Activated CD4-positive, alpha-beta T cell treated with anti-CD3 and anti-CD28 coated beads for 36 hours (primary cell): ENCODE measurements at places on chromosomes 6 and 20. TPM values are rescaled to one million over a fixed set of nuclear protein-coding genes. Genes with fewer than 3 reads are reported as not detected.

The MARCKS gene
- 0.42 TPM for total RNA-seq

GRCh38 chr6:135813401-135813800 is 38.1 kb upstream of the PDE7B start:
- H3K27ac ChIP-seq, result no peak overlapping the region
- no peaks in the 10 kb centered on the region for H3K36me3 ChIP-seq
- H3K27me3 ChIP-seq, result no peaks in the 10 kb centered on the region
- DNase-seq, result no peak
- H3K4me1 ChIP-seq, result no peaks in the 10 kb centered on the region

GRCh38 chr6:31749301-31750036 is 9.7 kb downstream of the MSH5 start:
- H3K27me3 ChIP-seq, result no peaks in the 10 kb centered on the region
- no peaks in the 10 kb centered on the region for H3K4me1 ChIP-seq
- no peak overlapping the region for H3K4me3 ChIP-seq
- peaks cover 35% of the 10 kb centered on the region for H3K36me3 ChIP-seq
- no peak overlapping the region for H3K27ac ChIP-seq
- DNase-seq, result no peak

The SLC22A1 gene
- 0.78 TPM for total RNA-seq

DNA sequence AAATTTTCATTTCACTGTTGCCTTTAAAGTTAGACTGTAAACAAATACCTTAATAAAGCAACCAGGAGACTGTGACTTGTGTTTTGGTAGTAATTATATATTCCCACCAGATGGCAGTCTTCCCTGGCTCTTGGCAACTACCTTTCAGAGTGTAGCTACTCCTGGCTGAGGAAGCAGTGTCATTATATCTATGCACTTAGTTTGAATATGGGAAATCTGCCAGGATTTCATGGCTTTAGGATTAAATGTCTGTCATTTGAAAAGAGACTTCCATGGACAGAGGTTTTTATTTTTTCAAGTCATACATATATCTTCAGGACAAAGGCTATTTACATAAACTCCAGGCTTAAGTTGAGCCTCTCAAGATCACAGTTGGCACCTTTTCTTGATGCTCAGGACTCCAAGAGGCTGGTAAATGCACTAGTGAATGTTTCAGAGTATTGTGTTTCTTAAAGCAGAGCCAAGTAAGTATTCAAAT is 160.1 kb downstream of the C6orf58 start:
- H3K4me1 ChIP-seq, result peaks cover 44% of the 10 kb centered on the region
- H3K36me3 ChIP-seq, result peaks cover 4% of the 10 kb centered on the region
- H3K27me3 ChIP-seq, result no peaks in the 10 kb centered on the region
- no peak overlapping the region for H3K4me3 ChIP-seq
- peak overlapping the region; percentile 29 for H3K27ac ChIP-seq

The PEX3 gene
- total RNA-seq, result 42.2 TPM

DNA sequence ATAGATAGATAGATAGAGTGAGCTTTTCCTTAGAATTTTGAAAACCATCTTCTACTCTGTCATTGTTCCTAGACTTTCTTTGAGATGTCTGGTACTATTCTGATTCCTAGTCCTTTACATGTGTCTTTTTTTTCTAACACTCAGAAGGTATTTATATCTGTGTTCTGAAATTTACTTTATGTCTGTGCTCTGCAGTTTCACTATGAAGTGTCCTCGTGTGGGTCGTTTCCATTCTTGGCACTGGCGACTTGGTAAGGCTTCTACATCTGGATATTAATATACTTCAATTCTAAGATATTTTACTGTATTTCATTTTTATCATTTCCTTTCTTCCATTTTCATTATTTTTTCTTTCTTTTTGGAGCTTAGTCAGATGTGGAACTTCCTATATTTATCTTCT is 87.0 kb downstream of the FHL5 start:
- DNase-seq, result no peak
- no peak overlapping the region for H3K4me3 ChIP-seq
- H3K36me3 ChIP-seq, result no peaks in the 10 kb centered on the region
- H3K4me1 ChIP-seq, result no peaks in the 10 kb centered on the region

DNA sequence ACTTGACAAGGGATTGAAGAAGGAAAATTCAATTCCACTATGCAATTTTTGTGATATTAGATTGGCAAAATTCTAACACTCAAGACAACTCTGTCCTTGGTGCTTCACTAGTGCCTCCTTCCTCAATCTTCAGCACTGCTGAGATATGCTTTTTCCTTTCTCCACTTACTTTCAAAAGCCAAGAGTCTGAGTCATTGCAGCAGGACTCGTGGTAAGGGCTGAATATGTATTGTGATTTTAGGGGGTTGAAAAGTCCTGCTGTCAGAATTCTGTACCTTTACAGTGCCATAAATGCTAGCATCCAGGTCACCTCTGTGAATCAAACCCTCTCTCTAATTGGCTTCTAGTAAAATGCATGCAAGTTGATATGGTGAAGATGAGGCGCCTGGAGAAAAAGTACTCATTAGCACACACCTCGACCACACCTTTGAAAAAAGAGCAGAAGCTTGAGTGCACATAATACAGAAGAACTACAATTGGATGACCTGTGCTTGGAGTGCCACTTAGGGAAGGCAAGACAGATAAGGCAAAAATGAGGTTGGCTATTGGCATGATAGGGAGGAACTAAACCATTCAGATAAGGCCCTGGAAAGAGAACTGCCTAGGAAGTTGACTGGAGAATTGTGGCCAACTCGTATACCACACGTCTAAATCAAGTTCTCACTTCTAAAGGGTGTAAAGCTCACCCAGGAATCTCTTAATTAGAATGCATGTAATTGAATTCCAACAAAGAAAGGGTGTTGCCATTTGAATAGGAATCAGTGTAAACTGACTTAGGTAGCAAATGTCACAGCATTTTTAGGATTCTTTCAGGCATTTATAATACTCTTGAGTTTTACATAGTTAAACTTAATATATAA is 43.6 kb upstream of the FAM83B start:
- H3K27me3 ChIP-seq, result no peaks in the 10 kb centered on the region
- no peak overlapping the region for H3K27ac ChIP-seq
- H3K36me3 ChIP-seq, result no peaks in the 10 kb centered on the region
- no peak overlapping the region for H3K4me3 ChIP-seq

The PACRG gene
- total RNA-seq, result not detected

- no peak for DNase-seq
- no peaks in the 10 kb centered on the region for H3K27me3 ChIP-seq
- no peak overlapping the region for H3K27ac ChIP-seq
- peaks cover 25% of the 10 kb centered on the region for H3K4me1 ChIP-seq
- H3K36me3 ChIP-seq, result no peaks in the 10 kb centered on the region
Observed at GRCh38 chr20:49896204-49896603, 19.1 kb downstream of the SPATA2 start.

DNA sequence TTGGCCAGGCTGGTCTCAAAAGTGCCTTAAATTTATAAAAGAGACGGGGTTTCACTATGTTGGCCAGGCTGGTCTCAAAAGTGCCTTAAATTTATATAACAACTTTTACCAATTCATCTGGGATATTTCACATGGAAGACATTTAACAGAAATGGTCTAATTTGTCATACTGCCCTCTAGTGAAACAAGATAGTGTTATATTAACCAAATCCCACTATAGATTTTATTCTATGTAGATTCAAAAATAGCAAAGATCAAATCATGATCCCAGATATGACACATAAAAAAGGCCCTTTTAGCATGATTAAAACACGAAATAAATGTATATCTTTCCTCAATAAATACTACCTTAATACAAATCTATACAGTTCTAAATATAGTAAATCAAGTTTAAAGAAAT is 102.8 kb upstream of the TFAP2D start:
- no peak overlapping the region for H3K4me3 ChIP-seq
- no peak overlapping the region for H3K27ac ChIP-seq
- no peaks in the 10 kb centered on the region for H3K4me1 ChIP-seq
- H3K36me3 ChIP-seq, result no peaks in the 10 kb centered on the region
- H3K27me3 ChIP-seq, result no peaks in the 10 kb centered on the region

DNA sequence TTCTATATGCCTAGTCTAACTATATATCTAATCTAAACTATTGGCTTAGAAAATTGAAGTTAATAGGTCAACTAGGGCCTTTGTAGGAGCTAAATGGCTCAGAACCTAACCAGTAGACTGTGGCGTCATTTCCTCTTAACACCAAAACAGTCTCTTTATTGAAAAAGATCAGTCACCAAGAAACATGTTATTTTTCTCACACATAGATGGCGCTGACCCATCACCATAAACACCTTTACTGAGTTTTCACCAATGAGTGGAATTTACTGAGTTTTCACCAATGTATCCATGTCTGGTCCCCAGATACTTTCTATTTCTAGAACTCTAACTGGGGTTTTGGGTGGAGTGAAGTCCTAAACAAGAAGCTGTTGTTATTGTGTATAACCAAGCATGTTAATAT is 636.0 kb downstream of the BCKDHB start:
- no peaks in the 10 kb centered on the region for H3K36me3 ChIP-seq
- peak; percentile 4 for DNase-seq
- no peaks in the 10 kb centered on the region for H3K27me3 ChIP-seq

- peak; percentile 45 for DNase-seq
- H3K4me1 ChIP-seq, result peaks cover 28% of the 10 kb centered on the region
- no peaks in the 10 kb centered on the region for H3K36me3 ChIP-seq
- H3K27me3 ChIP-seq, result peaks cover 6% of the 10 kb centered on the region
- H3K4me3 ChIP-seq, result no peak overlapping the region
Observed at GRCh38 chr20:59269411-59270025, 30.9 kb upstream of the EDN3 start.

- DNase-seq, result no peak
- peaks cover 52% of the 10 kb centered on the region for H3K36me3 ChIP-seq
- peaks cover 7% of the 10 kb centered on the region for H3K4me1 ChIP-seq
- H3K27ac ChIP-seq, result no peak overlapping the region
- no peaks in the 10 kb centered on the region for H3K27me3 ChIP-seq
Observed at GRCh38 chr6:4125933-4126864, 9.2 kb downstream of the ECI2 start.

- H3K4me1 ChIP-seq, result no peaks in the 10 kb centered on the region
- no peak for DNase-seq
- no peak overlapping the region for H3K4me3 ChIP-seq
- H3K27ac ChIP-seq, result no peak overlapping the region
Observed at GRCh38 chr20:17315407-17316231, 88.8 kb downstream of the PCSK2 start.

DNA sequence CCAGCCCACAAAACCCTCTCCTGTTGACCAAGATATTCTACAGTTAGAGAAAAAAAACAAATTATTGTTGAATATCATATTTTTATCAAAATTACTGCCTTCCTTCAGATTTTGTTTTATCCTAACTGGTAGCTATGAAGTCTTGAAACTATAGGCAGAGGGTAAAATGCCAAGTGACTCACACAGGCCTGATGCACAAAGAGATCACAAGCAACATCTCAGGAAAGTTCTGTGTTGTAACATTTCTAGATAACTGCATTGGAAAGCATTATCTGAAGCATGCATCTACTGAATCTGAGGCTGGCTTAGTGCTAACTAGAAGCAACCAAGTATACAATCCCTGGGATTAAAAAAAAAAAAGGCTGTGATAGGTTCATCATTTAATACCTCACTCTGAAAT is 134.2 kb downstream of the PKHD1 start:
- DNase-seq, result no peak
- no peaks in the 10 kb centered on the region for H3K4me1 ChIP-seq
- H3K4me3 ChIP-seq, result no peak overlapping the region
- peaks cover 5% of the 10 kb centered on the region for H3K27me3 ChIP-seq
- no peak overlapping the region for H3K27ac ChIP-seq
- no peaks in the 10 kb centered on the region for H3K36me3 ChIP-seq

DNA sequence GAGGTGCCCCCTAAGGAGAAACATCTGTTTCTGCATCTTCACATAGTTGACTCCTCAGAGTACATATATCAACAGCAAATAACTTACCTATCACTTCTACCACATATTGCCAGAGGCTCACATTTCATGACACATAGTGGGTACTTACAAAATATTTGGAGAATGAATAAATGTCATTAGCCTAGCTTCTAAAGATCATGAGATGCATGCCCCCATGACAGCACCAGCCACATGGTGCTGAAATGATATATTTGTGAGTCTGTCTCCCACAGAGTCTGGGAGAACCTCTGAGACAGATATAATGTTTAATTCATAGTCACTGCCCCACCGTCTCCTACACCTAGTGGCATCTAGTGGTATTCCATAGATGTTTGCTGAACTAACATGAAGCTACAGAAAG is 555.6 kb downstream of the KIF16B start:
- peaks cover 1% of the 10 kb centered on the region for H3K27me3 ChIP-seq
- no peak overlapping the region for H3K4me3 ChIP-seq
- no peaks in the 10 kb centered on the region for H3K4me1 ChIP-seq

DNA sequence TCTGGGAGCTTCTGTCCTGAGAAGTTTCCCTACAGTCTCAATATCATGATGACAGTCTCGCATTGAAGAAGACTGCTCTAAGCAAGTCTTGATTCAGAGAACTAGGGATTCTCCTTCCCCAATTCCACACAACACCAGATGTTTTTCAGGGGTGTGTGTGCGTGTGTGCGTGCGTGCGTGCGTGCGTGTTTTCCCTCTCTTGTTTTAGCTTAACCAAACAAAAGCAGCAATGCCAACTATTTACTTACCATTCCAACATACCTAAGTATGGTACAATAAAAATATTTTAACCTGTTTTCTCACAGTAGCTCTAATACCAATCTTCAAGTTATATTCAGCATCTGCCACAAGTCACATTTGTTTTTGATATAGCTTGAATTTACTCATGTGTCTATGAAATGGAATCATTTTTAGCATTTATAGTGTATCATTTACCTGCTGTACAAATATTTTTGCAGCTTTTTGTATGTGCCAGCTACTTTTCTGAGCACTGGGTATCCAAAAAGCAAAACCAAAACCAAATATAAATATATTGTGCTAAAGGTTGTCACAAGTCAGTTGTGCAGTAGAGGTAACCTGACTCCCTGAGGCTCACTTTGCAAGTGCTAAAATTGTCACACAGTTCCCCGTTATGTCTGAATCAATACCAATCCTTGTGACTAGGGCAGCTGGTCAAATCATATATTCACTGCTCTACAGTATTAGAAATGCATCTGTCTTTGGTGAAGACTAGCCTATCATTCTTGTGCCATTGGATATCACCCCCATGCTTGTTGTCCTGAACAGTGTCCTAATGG is 21.7 kb upstream of the MYLIP start:
- no peaks in the 10 kb centered on the region for H3K36me3 ChIP-seq
- no peaks in the 10 kb centered on the region for H3K4me1 ChIP-seq
- no peak for DNase-seq
- no peak overlapping the region for H3K4me3 ChIP-seq
- H3K27ac ChIP-seq, result no peak overlapping the region
- H3K27me3 ChIP-seq, result no peaks in the 10 kb centered on the region

The CST5 gene
- not detected for total RNA-seq

GRCh38 chr20:37670351-37670791 is 23.5 kb upstream of the CTNNBL1 start:
- H3K27ac ChIP-seq, result no peak overlapping the region
- H3K36me3 ChIP-seq, result no peaks in the 10 kb centered on the region
- DNase-seq, result no peak
- H3K4me3 ChIP-seq, result no peak overlapping the region
- peaks cover 4% of the 10 kb centered on the region for H3K4me1 ChIP-seq

The HTR1B gene
- not detected for total RNA-seq
